ENCODE measurements at places on chromosomes 2 and 18. TPM values are rescaled to one million over a fixed set of nuclear protein-coding genes. Genes with fewer than 3 reads are reported as not detected.

Gene FNDC4
- total RNA-seq, result 25.1 TPM

Gene DSG4
- total RNA-seq, result not detected

Gene LDAH
- 20.4 TPM for total RNA-seq

Gene LRRC30
- total RNA-seq, result not detected

Gene RGPD8
- total RNA-seq, result 22.5 TPM

Gene SPR
- 22.7 TPM for total RNA-seq

Gene PTPRN
- 0.13 TPM for total RNA-seq

Gene RAX
- total RNA-seq, result not detected

Gene CD8B2
- total RNA-seq, result 0.13 TPM

Gene AMER3
- total RNA-seq, result not detected

Data from articular chondrocyte of knee joint (primary cell).